Fibroblast of the conjunctiva (primary cell): ENCODE measurements at places on chromosomes 3 and 15.
A peak's percentile ranks its signal among the peaks of the same experiment; 100 is the strongest.

DNA sequence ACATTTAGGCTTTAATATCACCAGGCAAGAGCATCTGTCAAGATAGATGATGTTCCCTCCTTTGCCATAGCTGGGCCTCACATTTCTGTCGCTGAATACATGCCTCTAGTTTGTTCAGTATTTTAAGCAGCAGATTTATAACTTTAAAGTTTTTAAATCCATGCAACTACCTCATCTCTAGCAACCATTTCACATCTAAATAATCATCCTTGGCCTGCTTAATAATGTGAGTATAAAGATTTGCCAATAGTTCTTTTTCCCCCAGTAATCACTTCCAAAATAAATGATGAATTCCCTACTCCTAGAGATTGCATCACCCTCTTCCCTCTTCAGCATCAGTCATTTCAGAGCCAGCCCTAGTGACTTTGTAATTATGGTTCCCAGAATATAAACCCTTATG lies 36.2 kb upstream of the FILIP1L start:
- DNase-seq = peak; percentile 57

DNA sequence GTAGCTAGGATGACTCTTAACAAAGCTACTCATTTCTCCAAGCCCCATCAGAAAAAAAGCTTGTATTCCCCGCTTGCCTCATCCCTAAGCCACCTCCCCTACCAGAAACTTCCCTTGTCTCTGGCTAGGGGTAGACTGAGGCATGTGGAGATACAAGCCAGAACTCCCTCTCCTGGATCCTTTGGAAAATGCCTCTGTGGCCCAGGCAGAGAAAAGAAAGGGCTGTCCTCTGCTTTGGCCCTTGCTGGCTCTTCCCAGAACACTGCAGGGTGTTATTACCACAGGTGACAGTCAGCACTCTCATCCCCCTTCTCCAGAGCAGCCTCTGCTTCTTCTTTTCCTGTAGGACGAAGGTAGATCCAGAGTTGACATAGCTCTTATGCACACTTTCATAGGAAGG lies 15.2 kb downstream of the RMDN3 start:
- no peak for DNase-seq

DNA sequence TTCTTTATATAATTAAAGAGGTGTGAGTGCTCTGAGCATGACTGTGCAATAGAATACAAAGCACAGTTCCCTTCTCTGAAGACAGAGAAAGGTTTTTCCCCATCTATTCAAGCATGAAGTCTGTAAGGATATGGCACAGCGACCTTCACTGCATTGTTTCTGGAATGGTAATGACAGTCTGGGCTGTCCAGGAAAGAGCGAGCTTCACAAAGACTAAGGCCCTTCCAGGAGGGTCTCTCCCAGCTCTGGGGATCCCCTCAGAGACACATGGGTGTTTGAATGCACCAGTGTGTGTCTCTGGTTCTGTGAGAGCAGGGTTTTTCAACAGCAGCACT lies 179.9 kb upstream of the NR2E3 start:
- no peak for DNase-seq

DNA sequence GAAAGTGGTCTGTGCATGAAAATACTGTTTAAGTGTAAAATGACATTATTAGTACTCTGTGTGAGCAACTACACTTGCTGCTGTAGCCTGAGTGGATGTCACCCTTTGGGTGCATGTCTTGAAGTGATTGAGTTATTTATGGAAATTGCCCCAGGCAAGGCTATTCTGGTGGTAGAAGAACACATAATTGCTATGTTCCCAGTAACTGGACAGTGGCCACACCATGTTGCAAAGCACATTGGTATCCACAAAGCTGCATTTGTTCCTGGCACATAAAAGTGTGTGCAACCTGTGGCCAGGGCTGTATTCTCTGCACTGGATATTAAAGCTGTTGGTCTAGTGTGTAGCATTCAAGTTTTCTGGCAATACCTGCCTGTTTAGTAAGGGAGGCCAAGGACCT lies 23.8 kb downstream of the MTMR14 start:
- DNase-seq = no peak

DNA sequence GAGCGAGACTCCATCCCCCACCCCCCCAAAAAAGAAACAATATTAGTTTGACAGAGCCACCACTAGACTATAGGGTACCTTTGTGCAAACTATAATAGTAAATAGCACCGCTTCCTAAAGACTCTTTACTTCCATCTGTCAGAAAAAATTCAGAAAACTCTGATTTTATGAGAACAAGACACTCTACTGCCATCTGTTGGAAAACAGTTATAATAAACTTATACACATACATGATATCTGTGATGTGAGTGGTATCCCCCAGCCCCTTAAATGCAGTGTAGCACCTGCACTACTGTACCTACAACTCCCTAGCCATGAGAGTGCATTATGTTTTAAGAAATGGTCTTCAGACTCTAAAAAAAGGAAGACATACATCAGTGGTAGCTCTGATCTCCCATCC lies 47.1 kb upstream of the CTDSPL start:
- DNase-seq = no peak

DNA sequence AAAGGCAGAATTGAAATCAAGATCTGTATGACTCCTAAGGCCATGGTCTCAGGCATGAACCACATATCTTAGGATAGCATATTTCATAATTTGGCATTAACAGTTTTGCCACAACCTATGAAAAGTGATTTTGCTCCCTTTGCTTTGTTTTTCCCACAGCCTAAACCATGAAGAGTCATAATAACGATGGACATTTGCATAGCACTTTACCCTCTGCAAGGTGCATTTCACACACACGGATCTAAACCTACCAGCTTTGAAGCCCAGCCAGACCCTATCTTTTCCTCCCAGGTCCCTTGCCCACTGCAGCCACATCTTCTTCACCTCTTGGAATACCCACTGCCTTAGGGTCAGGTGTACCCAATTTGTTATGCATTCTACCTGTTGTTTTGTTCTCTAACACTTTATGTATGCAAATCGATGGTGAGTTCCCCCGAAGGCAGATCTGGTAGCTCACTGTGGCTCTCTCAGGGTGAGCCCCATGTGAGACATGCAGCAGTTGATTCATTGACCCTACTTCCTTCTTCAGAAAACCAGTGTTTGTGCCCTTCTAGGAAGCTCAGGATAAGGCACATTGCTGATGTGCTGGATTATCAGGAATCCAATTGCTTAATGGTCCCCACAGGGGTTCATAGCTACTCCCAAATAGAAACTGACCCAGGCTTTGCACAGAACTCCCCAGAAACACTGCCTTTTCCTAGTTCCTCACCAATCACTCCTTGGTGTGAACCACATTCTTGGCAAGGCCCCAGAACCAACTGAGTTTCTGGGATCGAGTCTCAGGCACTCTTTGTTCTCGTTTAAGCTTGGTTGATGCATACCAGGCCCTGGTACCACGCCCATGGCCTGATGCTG lies 8.7 kb downstream of the ARHGAP31 start:
- no peak for DNase-seq

DNA sequence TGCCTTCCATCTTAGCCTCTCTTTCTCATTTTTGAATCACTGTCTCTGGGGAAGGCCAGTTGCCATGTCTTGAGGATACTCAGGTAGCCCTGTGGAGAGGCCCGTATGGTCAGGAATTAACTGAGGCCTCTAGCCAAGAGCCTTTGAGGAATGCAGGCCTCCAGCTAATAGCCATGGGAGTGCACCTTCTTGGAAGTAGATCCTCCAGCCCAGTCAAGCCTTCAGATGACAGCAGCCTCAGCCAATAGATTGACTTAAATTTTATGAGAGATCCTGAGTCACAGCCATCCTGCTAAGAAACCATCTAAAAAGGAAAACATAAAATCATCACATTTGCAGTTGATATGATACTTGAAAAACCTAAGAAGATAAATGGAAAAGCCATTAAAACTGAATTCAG lies 112.5 kb upstream of the BNIP2 start:
- no peak for DNase-seq

GRCh38 chr15:43493703-43494472 lies 932 bp upstream of the TP53BP1 start:
- DNase-seq = no peak

- no peak for DNase-seq
Measured at GRCh38 chr3:130857336-130858026, 36.4 kb upstream of the ATP2C1 start.

- no peak for DNase-seq
Measured at GRCh38 chr3:151386056-151386455, 1.5 kb upstream of the P2RY12 start.

DNA sequence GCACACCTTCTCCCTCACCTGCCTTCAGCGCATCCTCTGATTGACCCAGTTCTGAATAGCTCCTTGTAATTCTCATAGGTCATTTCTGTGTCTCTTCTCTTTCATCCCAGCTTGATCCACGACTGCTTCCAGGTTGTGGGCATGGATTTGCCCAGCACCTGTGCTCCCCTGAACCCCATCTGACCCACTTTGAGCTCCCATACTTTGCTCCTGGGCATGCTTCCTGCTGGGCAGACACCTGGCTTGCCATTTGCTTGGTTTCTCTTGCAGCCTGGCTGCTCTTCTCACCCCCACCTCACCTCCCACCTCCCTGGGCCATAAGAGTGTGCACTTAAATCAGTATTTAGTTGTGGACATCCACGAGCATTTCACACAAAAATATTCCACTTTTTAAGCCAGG lies 635.5 kb downstream of the TBL1XR1 start:
- no peak for DNase-seq

DNA sequence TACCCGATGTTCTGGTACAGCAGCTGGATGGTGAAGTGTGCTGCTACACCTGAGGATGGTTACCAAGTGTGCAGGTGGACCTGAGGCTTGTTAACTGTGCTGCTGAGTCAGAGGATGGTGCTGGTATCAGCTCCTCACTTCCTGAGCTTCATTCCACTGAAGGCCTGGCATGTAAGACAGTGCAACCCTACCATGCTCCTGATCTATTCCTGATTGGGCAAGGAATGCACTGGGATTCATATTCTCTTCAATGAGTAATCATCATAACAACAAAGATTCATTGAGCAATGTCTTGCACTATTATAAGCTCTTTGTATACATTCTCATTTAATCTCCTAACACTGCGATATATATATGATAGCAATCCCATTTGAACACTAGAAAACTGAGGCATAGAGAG lies 62.9 kb upstream of the THSD4 start:
- DNase-seq = no peak

- peak; percentile 31 for DNase-seq
Measured at GRCh38 chr3:17238023-17238422, 353.3 kb downstream of the PLCL2 start.

GRCh38 chr3:101574388-101575112 lies 570 bp downstream of the PCNP start:
- peak; percentile 21 for DNase-seq

GRCh38 chr15:68223171-68223570 lies 6.4 kb downstream of the CLN6 start:
- no peak for DNase-seq

- DNase-seq = no peak
Measured at GRCh38 chr3:45605534-45605933, 11.0 kb downstream of the LIMD1 start.

GRCh38 chr3:189275852-189276251 lies 104.1 kb downstream of the TPRG1 start:
- no peak for DNase-seq

DNA sequence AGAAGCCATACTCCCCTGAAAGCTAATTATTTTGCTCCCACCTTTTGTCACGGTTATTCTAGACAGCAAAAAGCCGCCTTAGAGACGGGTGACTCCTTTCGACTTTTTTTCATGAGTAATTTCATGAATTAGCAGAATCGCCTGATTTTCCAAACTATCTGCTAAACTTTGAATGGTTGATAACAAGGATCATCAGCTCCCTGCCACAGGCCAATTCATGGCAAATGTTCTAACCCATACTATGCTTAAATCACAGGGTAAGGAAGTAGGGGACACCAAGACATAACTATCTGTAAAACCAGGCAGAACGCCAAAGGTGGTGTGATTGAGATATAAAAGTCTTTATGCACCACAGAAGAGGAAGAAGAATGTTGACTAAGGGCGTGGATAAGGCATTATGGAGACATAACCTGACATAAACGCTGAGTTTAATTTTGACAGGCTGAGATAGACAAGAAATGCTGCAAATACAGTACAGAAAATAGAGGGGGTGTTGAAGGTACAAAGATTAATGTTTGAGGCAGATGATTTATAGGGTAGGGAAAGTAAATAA lies 891 bp upstream of the DMXL2 start:
- no peak for DNase-seq

GRCh38 chr3:179558742-179559364 lies 3.9 kb upstream of the ACTL6A start:
- peak; percentile 77 for DNase-seq

- no peak for DNase-seq
Measured at GRCh38 chr15:85837881-85838280, 43.2 kb upstream of the KLHL25 start.

GRCh38 chr3:134827213-134827612 lies 32.2 kb downstream of the EPHB1 start:
- no peak for DNase-seq

- DNase-seq = no peak
Measured at GRCh38 chr3:127072971-127073783, 90.3 kb downstream of the PLXNA1 start.

DNA sequence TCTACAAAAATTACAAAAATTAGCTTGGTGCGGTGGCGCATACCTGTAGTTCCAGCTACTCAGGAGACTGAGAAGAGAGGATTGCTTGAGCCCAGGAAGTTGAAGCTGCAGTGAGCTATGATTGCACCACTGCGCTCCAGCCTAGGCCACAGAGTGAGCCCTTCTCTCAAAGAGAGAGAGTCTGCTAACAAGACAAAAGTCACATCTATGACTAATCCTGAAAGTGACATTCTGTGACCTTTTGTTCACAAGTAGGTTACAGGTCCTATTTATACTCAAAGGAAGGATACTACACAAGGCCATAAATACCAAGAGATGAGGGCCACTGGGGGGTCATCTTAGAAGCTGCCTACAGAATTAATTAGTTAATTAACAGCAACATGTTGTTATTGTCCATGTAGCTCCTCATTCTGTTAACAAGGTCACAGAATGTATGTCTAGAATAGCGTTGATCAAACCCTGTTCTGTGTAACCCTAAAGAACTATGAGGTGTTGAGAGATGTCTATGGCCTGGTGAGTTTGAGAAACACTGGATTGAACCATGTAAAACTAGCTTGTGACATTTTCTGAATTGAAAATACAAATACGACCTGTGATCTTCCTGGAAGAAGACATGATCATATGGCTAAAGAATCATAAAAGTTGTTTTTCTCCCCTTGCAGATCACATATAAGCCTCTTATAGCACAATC lies 97.0 kb downstream of the SAMMSON start:
- no peak for DNase-seq
